Glomerular endothelial cell (primary cell): ENCODE measurements at places on chromosomes 13 and 19. TPM values are rescaled to one million over a fixed set of nuclear protein-coding genes. Genes with fewer than 3 reads are reported as not detected.

The PET100 gene
- total RNA-seq = 32.3 and 37.1 TPM in 2 replicates

The LRRC8E gene
- 2.8 and 3.0 TPM in 2 replicates for total RNA-seq

The THAP8 gene
- total RNA-seq = 10.3 and 13.9 TPM in 2 replicates

The ZGLP1 gene
- total RNA-seq = 0.39 and 1.3 TPM in 2 replicates
